ENCODE measurements at places on chromosomes 1 and 21. TPM values are rescaled to one million over a fixed set of nuclear protein-coding genes. Genes with fewer than 3 reads are reported as not detected.

Gene CFAP107
- total RNA-seq = not detected

Gene KRTAP12-2
- total RNA-seq = not detected

Gene TMEM52
- total RNA-seq = 0.64 TPM

Gene MATN1
- total RNA-seq = not detected

DNA sequence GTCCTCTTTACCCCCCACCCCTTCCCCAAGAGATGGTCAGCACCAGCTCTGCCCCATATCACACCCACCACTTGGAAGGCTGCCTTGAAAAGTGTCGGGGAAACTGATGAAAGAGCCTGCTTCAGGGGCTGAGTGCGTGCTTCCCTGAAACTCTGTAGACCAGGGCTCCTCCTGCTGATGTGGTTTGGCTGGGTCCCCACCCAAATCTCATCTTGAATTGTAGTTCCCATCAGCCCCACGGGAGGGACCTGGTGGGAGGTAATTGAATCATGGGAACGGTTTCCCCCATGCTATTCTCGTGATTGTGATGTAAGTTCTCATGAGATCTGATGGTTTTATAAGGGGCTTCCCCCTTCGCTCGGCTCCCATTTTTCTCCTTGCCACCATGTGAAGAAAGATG lies 36.4 kb downstream of the UBIAD1 start:
- no peak for DNase-seq

- no peak for DNase-seq
Measured at GRCh38 chr1:17403081-17403480, 31.1 kb downstream of the PADI6 start.

DNA sequence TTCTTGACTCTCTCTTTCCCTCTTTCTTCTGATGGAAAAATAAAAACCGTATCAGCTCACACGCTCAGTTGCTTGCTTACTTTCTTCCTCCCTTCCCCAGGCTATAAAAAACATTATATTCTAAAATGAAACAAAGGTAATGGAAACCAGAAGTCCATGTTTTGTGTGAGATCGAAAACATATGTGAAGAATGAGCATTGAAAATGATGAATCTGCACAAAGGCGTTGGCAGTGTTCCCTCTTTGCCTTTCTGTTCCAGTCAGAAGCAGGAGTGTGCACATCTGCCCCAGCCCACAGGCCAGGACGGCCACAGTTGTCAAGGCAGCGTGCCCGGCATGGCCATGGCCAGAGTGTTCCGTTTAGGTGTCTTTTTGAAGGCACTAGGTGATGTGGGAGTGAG lies 185.3 kb upstream of the USP24 start:
- no peak for DNase-seq

DNA sequence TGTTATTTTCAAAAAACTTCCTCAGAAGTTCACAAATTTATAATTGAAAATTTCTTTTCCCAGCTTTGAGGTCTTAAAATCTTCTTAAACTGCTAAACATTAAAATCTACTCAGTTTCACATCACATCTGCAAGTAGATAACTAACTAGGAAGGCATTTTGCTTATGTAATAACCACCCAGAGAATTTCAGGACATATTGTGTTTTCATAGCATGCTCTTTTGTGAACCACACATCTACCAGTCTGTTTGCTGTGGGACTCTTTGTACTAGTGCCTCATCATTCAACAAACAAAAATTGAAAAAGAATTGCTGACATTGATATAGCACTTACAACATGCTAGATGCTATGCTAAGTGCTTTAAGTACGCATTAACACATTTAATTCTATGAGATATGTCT lies 31.6 kb upstream of the C1orf146 start:
- no peak for DNase-seq

GRCh38 chr1:172400722-172401105 lies 19.8 kb upstream of the C1orf105 start:
- no peak for DNase-seq

DNA sequence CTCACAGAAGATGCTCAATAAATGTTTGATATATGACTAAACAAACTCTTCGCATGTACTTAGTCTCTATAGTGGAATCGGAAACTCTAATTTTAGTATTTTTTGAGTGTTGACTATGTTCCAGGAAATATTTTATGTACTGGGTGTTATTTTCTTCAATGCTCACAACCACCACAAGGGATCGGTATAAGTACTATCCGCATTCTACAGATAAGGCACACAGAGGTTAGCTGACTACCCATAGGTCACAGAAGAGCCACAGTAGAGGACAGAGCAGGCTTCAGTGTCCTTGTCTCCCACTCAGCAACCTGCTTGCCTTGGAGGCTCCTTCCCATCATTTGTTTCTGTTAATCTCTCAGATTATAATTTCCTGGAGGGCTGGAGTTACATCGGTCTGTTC lies 451.3 kb downstream of the OMA1 start:
- DNase-seq = no peak

All from Calu3 (cell line).